ENCODE measurements at places on chromosomes 2 and 18.

DNA sequence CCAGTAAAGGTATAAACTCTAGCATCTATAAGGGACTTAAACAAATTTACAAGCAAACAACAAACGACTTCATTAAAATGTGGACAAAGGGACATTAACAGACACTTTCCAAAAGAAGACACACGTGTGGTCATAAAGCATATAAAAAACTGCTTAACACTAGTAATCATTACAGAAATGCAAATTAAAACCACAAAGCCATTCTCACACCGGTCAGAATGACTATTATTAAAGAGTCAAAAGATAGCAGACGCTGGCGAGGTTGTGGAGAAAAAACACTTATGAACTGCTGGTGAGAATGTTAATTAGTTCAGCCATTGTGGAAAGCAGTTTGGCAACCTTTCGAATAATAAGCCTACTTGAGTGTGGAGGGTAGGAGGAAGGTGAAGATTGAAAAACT is 217.1 kb upstream of the DLGAP1 start:
- no peak for DNase-seq

DNA sequence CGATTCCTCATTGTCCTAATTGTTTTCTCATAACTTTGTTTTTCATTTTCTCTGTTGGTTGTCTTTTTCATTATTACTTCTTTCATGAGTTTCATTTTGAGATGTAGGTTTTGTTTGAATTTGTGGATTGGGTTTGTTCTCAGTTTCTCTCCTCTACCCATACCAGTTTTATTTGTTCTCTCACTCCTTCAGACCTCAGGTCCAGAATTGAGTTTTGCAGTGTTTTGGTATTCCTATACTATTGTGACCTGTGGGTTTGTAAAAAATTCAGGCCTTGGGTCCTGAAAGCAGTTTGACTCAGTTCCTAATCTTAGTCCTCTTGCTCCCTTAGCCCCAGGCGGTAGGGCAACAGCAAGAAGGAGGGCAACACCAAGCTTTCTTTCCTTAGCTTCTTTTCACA is 28.3 kb upstream of the UBE2E3 start:
- no peak for DNase-seq

GRCh38 chr2:109736177-109736827 is 57.8 kb upstream of the RGPD5 start:
- DNase-seq = peak; percentile 20

DNA sequence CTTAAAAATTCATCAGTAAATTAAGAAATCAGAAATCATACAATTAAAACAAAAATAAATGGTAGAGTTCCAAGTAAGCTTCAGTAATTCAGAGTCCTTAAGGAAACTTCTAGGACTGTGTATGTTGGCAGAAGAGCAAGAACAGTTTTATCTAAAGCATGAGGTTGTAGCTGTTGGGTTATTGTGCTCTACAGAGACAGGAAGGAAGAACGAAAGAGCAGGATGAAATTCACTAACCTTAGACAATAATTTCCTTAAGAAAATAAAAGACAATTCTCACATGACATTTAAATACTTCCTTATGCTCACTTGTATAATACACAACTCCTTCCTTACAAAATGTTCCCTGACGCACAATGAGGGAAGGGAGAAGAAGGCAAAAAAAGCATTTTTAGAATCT is 133.4 kb downstream of the STK39 start:
- DNase-seq = no peak

DNA sequence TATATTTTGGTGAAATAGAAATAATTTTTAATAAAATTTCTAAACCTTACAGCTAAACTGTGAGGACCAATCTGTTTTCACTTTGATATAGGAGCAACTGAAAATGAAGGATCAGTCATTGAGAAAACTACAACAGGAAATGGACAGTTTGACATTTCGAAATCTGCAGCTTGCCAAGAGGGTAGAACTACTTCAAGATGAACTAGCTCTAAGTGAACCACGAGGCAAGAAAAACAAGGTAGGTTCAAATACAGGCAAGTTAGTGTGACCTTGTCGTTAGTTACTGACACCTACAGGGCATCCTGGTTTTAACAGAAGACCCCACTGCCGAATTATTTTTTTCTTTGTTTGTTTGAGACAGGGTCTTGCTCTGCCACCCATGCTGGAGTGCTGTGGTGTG is 75.5 kb upstream of the STON1 start:
- no peak for DNase-seq

DNA sequence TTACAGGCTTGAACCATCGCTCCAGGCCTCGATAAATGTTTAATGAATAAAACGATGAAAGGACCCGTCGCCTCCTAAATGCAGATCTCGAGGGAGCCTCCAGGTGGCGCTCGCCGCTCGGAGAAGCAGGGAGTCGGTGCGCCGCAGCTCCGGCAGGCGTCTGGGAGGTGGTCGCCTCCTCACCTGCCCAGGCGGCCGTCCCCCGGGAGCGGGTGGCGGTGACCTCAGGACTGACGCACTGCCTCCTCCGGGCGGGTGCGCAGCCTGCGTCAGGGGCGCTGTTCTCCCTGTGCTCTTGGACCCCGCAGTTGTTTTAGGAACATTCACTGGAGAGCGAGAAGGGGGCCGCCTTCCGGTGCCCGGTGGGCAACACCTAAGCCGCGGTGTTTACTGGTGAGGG is 38.6 kb upstream of the POLE4 start:
- peak; percentile 57 for DNase-seq

- DNase-seq = no peak
Observed at GRCh38 chr2:9261231-9261883, 54.7 kb downstream of the ASAP2 start.

GRCh38 chr2:48127612-48128191 is 221.4 kb upstream of the FBXO11 start:
- DNase-seq = no peak

Measured in NT2/D1 (cell line).